ENCODE measurements at places on chromosomes 5 and 9.

DNA sequence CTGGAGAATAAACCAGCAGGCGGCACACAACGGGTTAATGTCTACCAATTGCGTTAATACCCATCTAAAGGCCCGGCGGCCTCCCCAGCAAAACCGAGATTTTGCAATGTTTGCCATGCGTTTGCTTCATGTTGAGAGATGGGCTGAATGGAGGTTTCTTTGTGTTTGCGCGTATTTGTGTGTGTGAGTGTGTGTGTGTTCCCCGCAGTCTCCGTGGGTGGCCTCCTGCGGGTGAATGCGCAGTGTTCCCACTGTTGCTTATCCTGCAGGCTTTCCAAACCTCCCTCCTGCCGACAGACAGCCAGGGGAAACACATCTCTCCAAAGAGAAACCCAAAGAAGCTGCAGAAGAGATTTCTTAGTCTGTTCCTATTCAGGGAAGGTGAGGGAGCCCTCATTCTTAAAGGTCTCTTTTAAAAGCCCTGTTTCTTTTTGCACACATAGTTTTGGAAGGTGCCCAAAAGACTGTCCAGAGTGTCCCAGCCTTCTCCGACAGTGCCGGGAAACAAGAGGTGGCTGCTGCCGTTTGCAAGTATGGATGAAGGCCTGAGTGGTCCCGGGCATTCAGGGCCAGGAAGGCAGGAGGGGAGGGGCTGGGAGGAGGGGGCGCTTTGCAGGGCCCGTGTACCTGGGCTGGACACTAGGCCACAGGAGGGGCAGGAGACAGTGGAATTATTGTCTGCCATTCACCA, 103.8 kb upstream of the ERCC6L2 start:
- no peak for DNase-seq

GRCh38 chr9:27373851-27374250, 76.9 kb upstream of the EQTN start:
- DNase-seq, result no peak

DNA sequence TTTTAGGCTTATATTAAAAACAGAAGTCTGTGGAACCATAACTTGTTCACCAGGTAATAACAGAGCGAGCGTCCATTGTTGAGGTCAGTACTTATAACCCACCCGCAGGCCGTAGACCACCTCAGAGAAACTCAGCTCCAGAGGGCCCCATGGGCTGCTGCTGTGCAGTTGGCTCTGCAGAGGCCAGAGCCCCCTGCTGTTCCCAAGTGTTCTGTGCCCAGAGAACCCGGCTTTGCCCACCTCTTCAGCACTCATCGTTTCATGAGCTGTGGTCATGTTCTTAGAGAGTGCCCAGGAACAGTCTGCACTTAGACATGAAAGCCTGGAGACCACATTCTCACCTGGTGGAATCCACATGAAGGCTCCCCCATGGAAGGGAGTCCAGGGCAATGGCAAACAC, 50.4 kb upstream of the SLC2A8 start:
- no peak for DNase-seq

DNA sequence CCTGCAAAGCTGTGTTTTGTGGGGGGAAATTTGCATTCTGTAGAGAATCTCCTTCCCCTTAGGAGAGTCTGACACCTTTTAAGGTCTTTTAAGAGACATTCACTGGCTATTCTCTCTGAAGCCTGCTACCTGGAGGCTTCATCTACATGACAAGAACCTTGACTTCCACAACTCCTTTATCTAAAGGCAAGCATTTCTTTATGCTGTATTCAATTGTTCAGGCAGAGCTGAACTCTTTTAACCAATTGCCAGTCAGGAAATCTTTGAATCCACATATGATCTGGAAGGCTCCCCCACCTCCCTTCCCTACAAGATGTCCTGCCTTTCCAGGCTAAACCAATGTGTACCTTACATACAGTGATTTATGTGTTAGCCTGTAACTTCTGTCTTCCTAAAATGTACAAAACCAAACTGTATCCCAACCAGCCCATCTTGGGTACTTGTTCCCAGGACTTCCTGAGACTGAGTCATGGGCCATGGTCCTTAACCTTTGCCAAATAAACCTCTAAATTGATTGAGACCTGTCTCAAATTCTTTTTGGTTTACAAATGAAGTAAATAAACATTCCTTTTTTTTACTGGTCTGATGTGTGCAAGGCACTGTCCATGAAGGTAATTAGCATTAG, 9.9 kb downstream of the C9orf85 start:
- DNase-seq, result no peak

GRCh38 chr9:69976152-69976551, 67.5 kb upstream of the MAMDC2 start:
- no peak for DNase-seq

GRCh38 chr5:139776861-139777260, 18.7 kb upstream of the PSD2 start:
- DNase-seq, result no peak

DNA sequence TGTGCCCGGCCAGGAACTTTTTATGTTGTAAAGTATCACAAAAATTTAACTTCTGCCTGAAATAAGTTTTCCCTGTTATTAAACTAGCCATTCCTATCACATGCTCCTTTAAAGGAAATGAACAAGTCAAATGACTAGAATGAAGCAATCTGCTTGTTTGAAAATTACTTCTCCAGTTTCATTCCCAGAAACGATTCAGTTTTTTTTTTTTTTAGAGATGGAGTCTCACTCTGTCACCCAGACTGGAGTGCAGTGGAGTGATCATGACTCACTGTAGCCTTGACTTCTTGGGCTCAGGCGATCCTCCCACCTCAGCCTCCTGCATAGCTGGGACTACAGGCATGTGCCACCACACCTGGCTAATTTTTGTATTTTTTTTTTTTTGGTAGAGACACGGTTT, 13.3 kb upstream of the GNG10 start:
- no peak for DNase-seq

- DNase-seq, result no peak
Measured at GRCh38 chr9:34983209-34983608, 6.3 kb upstream of the DNAJB5 start.

GRCh38 chr9:137089232-137089947, 2.6 kb downstream of the MAN1B1 start:
- DNase-seq, result no peak

- DNase-seq, result no peak
Measured at GRCh38 chr5:20497356-20497755, 509.4 kb upstream of the CDH18 start.

DNA sequence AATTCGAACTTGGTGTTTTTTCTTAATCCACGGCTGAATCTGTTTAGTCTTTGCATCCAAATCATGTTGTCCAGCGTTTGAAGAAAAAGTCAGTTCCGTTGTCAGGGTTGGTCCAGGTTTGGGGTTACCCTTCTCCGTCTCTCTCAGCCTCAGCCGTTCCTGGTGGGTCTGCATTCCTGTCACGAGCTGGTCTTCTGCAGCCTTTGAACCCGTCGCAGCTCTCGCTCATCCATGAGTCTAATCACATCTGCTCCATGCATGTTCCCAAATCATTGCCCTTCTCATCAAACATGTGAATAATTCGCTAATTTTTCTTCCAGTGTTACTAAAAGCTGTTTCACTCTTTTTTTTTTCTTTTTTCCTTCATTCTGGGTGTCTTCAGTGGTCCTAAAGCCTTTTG, 39.0 kb upstream of the EXOC3 start:
- DNase-seq, result no peak

DNA sequence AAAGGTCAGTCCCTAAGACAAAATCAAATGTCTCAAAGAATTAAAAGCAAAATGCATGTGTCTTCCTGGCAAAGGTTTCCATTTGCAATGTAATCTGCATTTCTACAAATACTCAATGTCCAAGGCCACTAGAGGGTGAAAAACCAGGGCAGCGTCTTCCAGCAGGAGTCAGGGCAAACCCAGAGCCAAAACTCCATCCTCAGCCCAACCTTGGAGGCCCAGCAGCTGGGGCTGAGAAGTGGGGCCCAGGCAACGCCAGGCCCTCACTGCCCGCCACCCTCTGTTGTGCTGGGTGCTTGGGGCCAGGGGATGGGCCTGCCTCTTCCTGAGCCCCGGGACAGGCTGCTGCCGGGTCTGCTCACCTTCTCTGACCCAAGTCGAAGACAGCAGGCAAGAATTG, 200.1 kb downstream of the PAX5 start:
- DNase-seq, result no peak

GRCh38 chr9:5446451-5447236, 3.7 kb upstream of the CD274 start:
- DNase-seq, result no peak

GRCh38 chr5:24167806-24168205, 477.0 kb downstream of the CDH10 start:
- DNase-seq, result no peak

GRCh38 chr9:89225587-89225986, 47.0 kb upstream of the SHC3 start:
- no peak for DNase-seq

DNA sequence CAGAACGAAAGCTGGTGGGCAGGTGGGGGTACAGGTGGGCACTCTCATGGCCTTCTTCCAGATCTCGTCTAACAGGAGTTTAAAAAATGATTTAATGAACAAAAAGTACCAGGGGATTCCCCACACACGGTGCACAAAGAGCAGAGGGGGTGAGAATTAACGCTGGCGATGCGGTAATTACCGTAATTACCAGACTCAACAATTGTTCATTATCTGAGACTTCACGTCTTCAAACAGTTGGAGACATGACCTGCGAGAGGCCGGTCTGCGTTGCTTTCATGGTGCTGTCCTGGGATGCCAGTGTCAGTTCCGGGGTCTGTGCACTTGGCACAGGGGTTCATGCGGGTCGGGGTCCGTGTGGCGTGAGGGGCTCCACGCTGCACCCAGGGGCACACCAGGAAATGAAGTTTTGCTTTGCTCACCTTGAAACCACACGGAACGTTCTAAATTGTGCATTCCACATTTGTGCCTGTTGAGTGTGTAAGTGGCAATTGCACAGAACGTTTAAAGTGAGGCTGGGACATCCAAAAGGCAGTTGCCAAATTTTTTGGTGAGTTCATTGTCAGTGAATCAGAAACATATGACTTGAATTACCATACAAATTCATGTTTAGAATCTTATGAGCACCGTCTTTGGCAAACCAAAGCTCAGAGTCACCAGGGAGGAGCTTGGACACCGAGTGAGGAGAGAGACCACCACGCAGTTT, 256.4 kb upstream of the IRX1 start:
- DNase-seq, result no peak

DNA sequence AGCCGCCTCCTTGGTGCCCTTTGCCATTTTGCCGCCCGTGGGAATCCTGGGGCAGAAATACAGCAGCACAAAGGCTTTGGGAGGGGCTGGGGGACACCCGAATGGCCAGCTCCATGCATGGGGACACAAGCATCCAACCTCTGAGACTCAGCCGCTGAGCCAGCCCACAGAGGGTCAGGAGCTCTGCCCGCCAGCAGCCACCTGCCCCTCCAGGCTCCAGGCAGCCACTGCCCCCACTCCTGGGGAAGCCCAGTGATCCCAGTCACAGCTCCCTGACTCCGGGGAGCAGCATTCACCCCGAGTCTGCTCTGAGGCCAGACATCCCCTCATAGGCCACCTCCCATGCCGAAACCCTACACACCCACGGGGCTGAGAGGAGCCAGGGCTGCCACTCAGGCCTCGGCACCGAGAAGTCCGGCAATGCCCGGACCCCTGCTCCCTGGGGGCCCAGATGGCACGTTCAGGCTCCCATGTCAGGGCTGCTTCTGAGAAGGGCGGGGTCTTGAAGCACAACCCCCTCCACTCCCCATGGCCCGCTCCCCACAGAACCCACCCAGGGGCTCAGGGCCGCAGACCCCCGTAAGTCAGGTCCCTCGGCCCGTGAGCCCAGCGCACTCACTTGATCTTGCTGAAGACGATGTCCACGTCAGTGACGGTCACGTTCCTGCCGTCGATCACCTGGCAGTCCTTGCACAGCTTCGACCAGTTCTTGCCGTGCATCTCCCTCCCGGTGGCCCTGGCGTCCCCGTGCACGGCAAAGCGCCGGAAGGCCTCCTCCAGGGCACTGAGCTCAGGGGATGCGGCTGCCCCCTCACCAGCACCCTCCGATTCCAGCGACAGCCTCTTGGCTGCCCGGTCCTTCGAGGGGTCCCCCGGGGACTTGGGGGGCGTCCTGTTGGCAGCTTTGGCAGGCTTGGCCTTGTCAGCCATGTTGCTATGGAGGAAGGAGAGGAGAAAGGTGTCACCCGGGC, 15.7 kb downstream of the TPPP start:
- peak; percentile 6 for DNase-seq

DNA sequence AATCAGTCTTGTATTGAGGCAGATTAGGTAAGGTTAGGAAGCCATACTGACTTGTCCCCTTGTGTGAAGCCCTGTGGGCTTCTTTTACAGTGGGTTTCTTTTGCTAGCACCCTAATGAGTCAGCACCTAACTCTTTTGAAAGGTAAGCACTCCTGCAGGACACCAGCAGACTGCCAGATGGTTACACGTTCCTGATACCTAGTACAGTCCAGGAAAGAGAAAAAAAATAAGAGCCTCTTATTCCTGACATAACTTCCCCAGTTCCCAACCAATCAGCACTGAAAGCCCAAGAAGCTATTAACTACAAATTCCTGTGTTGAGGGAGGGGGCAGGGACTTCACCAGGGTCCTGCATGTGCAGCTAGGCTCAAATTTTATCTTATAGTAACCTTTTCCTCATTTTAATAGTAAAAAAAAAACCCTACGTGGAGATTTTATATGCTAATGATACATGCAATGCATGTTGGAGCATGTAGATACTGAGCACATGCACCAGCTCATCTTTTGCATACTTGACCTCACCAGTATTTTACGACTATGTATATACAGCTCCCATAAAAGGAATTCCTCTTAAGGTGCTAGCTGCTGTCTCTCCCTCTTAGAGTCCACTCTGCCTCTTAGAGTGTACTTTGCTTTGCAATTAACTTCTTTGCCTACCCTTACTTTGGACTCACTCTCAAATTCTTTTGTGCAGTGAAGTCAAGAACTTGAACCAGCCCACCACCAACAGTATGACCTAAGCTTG, 84.7 kb upstream of the RORB start:
- no peak for DNase-seq

- no peak for DNase-seq
Measured at GRCh38 chr5:138819081-138819480, 56.1 kb downstream of the LRRTM2 start.

GRCh38 chr9:127397646-127398274, 791 bp downstream of the SLC2A8 start:
- DNase-seq, result no peak

GRCh38 chr5:57903458-57903857, 420.8 kb upstream of the ACTBL2 start:
- DNase-seq, result no peak

GRCh38 chr9:133955821-133956411, 36.2 kb downstream of the VAV2 start:
- DNase-seq, result no peak

GRCh38 chr9:124771867-124772679, 962 bp upstream of the NR6A1 start:
- no peak for DNase-seq

Data from activated CD4-positive, alpha-beta T cell treated with anti-CD3 and anti-CD28 coated beads for 1 hour (primary cell).